Stimulated activated CD8-positive, alpha-beta memory T cell treated with anti-CD3 and anti-CD28 coated beads, Interleukin-4, amount 100 ng/mL, for 1 hour (primary cell): ENCODE measurements at places on chromosomes 5 and 9.

DNA sequence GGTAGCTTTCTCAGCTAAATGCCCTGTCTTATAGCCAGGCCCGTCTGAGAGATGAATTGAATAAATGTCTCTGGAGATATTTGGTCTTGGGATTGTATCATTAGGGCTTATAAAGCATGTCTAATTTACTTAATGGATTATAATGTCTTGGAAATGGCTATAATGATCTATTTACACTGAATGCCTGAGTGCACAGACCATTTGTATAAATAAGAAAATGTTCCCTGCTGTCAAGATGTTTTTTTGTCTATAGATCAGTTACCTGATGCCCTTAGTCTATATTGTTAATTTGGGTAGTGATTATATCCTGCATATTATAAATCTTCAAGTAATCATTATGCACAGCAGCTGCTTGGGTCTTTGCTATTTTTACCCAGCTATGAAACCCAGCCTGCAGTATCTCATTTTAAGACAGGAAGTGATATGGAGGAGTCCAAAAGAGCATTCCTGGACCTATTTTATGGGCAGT lies 112.9 kb upstream of the ACTBL2 start:
- no peak for DNase-seq

GRCh38 chr5:54523534-54523933 lies 6.0 kb downstream of the SNX18 start:
- DNase-seq = no peak

- no peak for DNase-seq
Observed at GRCh38 chr5:125486634-125487033, 740.2 kb upstream of the ZNF608 start.

DNA sequence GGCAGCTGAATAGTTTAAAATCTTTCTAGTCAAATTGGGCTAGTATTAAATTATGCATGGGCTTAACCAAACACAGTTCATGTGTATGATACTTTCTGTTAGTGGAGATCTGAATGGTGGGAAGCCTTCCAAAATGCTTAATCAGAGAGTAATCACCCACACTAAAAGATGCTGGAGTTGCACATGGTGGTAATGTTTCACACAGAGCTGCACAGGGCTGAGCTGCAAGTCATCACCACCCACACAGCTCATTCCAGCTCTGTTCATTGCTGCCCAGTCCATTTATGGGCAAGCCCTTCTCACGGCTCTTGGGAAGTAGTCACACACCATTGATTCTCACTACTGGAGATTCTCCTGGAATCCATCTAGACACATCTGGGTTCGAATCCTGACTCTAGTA lies 351.5 kb upstream of the KCNN2 start:
- no peak for DNase-seq

DNA sequence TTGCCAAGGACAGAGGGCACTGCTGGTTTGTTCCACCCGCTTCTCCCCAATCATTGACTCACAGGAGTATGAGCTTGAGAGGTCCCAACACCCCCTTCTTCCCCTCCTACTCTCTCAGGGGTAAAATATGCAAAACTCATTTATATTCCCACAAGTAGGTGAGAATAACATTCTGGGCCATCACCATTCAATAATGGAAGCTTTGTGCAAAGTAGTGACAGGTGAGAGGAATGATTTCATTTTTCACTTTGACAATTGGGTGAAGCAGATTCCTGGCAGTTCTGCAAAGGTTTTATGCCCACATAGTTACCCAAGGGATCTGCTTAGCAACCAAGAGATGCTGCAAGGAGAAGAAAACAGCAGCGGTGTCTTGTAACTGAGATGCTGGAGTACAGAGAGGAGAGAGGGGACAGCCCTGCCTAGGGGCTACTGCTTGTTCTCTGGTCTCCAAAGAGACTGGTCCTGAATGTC lies 137.6 kb downstream of the CMYA5 start:
- DNase-seq = no peak

DNA sequence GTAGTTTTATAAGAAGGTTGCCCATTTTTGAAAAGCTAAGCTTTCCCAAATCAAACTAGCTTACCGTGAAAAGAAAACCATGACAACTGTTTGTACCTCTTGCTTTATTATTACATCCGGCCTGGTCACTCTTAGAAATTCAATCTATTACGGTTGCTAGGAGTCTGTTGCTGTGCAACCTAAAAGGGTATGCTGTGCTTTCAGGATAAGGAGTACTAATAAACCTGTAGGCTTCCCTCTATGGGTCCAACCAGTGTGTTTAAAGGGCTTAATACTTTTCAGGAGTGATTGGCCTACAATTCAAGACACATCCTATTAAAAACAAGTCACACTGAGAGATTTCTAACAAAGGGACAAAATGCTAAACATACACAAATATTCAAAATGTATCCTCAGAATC lies 27.1 kb downstream of the RFX3 start:
- no peak for DNase-seq

GRCh38 chr9:2193552-2193951 lies 178.4 kb downstream of the SMARCA2 start:
- no peak for DNase-seq

- DNase-seq = no peak
Observed at GRCh38 chr5:52825826-52826225, 38.1 kb downstream of the ITGA1 start.

GRCh38 chr5:67530609-67531255 lies 334.1 kb upstream of the CD180 start:
- no peak for DNase-seq

GRCh38 chr5:56269216-56269927 lies 36.2 kb upstream of the ANKRD55 start:
- no peak for DNase-seq

GRCh38 chr9:129377931-129378661 lies 200.0 kb upstream of the IER5L start:
- no peak for DNase-seq

- no peak for DNase-seq
Observed at GRCh38 chr5:41721516-41721915, 148.7 kb downstream of the OXCT1 start.

DNA sequence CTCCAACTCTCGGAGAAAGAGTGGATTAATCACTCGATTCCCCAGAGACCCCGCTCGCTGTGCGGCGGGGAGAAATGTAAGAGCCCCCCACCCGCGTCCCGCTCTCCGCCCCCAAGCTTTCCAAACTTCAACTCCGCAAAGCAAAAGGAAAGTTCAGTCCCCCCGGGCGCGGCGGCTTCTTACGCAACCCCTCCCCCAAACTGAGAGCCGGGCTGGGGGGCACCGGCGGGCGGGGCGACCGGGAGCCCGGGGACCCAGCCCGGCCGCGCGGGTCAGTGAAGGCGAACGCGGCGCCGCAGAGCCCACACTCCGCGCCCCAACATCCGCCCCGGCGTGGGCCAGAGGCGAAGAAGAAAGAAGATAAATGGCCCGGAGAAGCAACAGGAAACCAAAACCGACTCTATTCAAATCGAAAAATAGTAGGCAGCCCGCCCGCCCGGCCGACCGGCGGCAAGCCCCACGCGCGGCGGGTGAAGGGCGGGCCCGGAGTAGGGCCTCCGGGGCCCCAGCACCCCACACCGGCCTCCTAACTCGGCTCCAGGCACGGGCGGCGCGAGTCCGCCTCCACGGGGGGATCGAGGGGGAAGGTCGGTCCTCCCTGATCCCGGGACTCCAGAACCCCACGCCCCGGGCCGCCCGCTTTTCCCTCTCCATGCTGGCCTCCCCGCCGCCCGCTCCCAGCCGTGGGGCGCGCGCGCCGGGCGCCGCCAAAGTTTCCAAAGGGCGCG lies 720 bp downstream of the NOTCH1 start:
- DNase-seq = no peak

DNA sequence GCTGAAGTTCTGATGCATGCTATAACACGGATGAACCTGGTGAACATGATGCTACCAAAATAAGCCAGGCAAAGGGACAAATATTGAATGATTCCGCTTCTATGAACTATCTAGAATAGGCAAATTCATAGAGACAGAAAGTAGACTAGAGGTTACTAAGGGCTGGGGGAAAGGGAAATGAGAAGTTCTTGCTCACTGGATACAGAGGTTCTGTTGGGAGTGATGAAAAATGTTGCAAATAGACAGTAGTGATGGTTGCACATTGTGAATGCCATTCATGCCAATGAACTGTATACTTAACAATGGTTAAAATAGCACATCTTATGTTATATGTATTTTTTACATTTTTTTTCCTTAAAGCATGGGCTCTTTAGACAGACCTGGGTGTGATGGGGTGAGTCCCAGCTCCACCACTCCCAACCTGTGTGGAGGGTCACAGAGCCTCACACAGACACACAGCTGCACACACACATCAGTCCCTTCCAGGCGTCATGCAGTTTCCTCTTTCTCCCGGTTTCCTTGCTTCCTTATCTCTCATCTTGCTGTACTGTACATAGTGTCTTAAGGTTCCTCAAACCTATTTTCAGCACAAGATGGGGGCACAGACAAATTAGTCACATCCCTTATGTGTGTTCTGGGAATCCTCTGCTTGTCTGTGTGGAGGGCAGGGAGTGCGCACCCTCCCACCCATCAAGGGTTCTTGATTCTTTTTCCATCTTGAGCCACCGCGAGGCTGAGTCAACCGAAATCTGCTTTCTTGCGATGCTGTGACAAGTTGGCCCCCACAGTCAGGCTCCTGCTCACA lies 192.9 kb downstream of the CRB2 start:
- DNase-seq = no peak

GRCh38 chr5:17096952-17097695 lies 120.3 kb upstream of the BASP1 start:
- no peak for DNase-seq

DNA sequence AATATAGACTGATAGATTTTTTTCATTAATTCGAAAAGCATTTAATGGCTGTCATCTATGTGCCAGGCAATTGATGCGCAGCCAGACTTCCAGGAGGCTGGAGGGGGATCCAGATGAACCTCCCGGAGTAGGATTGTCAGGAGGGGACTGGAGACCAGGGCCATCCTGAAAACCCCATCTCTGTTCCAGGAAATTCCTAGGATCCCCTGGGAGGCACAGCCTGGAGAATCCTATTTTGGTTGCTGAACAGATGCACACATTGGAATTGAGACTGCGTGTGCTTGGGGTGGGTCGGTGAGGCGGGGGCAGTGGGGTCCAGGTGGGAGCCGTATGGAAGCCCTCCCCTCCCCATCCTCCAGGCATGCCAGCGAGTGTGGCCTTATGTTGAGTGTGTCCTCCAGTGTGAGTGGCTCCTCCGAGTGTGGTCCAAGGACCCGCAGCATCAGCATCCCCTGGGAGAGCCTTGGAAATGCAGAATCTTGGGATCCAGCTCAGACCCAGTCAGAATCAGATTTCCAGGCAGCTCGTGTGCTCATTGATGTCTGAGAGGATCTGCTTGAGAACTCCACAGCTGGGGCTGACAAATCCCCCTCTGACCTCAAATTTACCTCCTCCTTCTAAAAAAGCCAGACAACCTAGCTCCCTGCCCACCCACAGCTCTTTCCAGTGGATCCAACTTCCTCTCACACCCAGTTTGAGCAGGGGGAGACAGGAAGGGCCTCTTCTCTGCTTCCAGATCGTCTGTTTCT lies 38.7 kb downstream of the ROPN1L start:
- DNase-seq = no peak

GRCh38 chr5:137186759-137187461 lies 312.2 kb downstream of the SPOCK1 start:
- DNase-seq = no peak

- no peak for DNase-seq
Observed at GRCh38 chr5:32778403-32778802, 67.3 kb downstream of the NPR3 start.

GRCh38 chr9:94974154-94974879 lies 247.8 kb downstream of the AOPEP start:
- DNase-seq = no peak

DNA sequence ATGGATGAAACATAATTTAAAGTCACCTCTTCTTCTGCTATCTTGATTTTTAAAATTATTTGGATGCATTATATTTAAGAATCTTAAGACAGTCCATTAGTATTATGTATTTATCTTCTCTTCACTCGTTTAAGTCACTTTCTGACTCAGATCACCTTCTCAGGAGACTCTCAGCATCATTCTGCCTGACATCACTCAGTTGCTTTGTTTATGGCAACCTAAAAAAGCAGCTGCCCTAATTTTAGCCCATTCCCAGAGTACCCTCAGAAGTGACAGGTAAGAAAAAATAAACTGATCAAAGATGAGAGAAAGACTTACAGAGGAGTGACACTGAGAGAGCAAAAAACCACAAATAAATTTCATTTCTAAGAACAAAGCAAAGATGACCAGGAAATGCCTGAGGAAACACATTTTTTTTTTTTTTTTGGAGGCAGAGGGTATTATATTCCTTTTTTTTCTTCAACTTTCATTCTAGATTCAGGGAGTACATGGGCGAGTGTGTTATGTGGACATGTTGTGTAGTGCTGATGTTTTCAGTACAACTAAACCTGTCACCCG lies 140.5 kb downstream of the MUSK start:
- no peak for DNase-seq

- DNase-seq = no peak
Observed at GRCh38 chr5:157835041-157835440, 23.9 kb downstream of the CLINT1 start.

- DNase-seq = no peak
Observed at GRCh38 chr5:33997331-33997983, 10.4 kb downstream of the AMACR start.

DNA sequence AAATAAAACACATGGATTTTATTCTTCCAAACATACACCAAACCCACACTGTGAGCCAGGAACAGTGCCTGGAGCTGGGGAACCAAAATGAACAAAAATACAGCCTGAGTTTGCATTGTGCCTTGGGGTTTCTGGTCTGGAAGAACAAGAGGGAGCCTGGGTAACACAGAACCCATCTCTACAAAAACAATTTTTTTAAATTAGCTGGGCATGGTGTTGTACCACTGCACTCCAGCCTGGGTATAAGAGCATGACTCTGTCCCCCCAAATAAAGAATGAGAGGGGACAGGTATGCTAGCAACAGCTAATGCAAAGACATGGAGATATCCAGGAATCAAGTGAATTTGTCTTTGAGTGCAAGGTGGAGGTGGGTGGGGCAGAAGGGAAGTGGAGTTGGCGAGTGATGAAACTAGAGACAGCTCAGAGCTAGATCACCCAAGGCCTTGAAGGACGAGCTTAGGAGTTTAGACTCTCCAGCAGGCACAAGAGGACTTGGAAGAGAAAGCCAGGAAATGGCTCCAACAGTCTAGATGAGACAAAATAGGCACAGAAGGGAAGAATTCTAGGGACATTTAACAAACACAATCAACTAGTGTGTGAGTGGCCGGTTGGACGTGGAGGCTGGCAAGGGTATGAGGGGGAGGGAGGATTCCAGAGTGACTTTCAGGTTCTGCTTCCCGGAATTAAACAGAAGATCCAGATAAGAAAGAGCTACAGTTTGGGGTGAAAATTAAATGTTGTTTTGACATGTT lies 47.4 kb downstream of the FNBP1 start:
- DNase-seq = no peak

DNA sequence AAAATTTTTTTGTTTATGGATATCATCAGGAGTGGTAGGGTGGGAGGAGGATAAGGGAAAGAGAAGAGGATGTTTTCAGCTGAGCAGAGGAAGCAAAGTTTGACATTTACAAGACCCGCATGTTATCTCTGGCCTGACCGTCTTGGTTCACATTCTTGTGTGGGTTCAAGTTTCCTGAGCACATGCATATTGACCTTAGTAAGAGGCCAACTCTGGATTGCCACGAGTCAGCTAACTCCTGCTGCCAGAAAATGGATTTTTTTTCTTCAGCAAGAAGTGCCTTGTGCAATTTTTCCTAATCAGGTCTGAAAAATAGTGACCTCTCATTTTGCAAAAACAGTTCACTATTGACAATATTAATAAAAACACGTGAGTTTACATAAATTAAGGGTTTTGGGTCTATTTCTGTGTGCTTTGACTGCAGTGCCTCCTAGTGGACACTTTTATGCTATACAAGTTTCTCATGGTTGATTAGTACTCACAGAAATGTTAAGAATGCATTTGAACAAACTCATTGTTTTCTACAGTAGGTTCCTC lies 27.1 kb upstream of the BASP1 start:
- DNase-seq = no peak

- no peak for DNase-seq
Observed at GRCh38 chr5:8892926-8893325, 652.9 kb downstream of the SEMA5A start.
